ENCODE measurements at places on chromosomes 4 and X.

GRCh38 chr4:1109898-1110506 is 3.4 kb downstream of the RNF212 start:
- no peak for DNase-seq

GRCh38 chrX:97705936-97706335 is 822.2 kb downstream of the RPA4 start:
- no peak for DNase-seq

- DNase-seq, result no peak
These were observed 2.7 kb upstream of the BANK1 start for GRCh38 chr4:101787701-101788316.

GRCh38 chrX:108468486-108468885 is 28.8 kb downstream of the COL4A5 start:
- no peak for DNase-seq

GRCh38 chr4:182881914-182882313 is 35.3 kb downstream of the DCTD start:
- no peak for DNase-seq

GRCh38 chr4:56689201-56689969 is 8.3 kb upstream of the HOPX start:
- DNase-seq, result no peak

- DNase-seq, result no peak
These were observed 61.7 kb downstream of the TMA16 start for GRCh38 chr4:163556177-163556576.

- no peak for DNase-seq
These were observed 419.4 kb downstream of the EPHA5 start for GRCh38 chr4:65250916-65251315.

DNA sequence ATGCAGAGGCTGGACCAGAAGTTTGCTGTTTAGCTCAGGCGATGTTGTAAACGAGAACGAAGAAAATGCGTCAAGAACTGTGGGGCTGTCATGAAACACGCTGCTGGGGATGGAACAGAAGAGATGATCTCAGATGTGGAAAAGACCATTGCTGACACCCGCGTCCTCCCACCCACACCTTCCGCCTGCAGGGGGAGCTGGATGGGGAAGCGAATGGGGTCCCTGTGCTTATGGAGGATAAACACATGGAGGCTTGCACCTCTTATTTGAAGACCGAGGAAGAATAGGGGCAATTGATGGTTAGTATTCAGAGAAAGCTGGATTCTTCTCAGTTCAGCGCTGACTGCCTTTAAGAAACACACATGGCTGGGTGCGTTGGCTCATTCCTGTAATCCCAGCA is 63.9 kb downstream of the GPR143 start:
- no peak for DNase-seq

GRCh38 chr4:166675411-166675810 is 558.9 kb downstream of the SPOCK3 start:
- DNase-seq, result no peak

DNA sequence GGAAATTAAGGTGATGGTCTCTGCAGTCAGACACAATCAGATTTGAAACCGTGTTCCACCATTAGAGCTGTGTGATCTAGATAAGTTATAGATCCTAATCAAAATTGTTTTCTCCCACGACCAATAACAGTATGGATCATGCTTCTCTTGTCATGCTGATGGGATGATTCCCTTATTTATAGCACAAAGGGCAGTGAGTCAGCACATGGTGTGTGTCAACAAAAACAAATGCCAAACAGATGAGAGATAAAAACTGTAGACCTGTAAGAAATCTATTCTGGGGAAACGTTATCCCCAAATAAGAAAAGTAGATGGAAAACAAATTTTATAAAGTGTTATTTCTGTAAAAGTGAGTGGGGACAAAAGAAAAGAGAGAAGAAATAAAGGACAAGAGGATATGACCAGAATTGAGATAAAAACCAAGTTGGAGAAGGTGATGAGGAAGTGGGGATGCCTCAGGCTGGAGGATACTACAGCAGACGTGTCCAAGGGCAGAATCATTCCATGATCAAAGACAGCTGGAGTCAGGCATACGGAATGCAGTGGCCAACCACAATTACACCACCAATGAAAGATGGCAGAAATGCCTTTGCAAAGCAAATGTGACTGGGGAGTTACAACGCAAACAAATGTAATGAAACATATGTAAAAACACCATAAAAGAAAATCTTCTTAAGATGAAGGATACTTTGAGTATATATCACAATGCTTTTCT is 377.8 kb upstream of the PRKX start:
- DNase-seq, result no peak

GRCh38 chr4:53895137-53895536 is 169.3 kb downstream of the CHIC2 start:
- no peak for DNase-seq

Measured in Jurkat, Clone E6-1 (cell line).